ENCODE measurements at places on chromosomes 2 and 18.

DNA sequence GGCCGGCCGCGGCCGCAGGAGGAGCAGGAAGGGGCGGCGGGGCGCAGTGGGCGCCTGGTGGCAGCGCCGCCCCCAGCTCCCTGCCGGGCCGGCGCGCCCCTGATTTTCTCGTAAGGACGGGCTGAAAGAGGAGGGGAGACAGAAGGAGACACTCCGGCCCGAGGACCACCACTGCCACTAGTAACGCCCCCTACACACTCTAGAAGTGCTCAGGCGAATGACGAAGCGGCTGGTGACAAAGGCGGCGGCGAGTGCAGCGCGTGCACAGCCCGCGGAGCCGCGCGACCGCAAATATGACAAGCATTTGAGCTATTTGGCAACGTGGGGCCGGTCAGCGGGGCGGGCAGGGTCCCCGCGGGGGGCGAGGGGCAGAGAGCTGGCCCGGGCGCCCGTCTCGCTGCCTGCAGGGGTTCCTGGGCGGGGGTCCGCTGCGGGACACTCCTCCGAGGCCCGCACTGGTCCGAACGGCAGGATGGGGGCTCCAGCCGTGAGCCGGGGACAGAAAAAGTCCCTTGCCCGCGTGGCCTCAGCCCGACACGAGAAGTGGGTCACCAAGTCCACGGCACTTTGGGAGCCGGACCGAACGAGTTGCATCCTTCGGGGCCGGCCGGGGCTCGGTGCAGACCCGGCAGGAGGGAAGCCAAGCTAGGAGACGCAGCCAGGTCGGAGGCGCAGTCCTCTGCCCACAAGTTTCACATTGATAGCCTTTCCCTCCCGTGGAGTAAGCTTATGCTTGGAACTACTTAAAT lies 524 bp upstream of the SERTAD2 start:
- peak; percentile 77 for DNase-seq

- DNase-seq: no peak
These were observed 48.6 kb downstream of the SLC8A1 start for GRCh38 chr2:40403233-40403836.

DNA sequence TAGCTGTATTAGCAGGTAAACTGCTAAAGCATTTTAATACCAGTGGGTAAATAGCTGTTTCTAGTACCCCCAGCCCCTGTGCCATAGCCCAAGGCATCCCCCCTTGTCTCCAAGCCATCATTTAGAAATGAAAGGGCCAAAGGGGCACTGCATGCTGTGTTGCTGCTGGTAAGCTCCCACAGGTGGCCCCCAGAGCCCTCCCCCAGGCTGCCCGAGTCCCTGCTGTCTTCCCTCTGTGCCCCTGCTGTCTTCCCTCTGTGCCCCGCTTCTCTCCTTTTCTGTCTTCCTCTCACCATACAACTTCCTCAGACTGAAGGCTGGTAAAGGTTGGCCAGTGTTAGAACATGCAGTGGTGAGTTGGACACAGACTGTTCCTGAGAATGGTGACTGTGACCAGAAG lies 42.1 kb downstream of the ZAP70 start:
- DNase-seq: no peak

DNA sequence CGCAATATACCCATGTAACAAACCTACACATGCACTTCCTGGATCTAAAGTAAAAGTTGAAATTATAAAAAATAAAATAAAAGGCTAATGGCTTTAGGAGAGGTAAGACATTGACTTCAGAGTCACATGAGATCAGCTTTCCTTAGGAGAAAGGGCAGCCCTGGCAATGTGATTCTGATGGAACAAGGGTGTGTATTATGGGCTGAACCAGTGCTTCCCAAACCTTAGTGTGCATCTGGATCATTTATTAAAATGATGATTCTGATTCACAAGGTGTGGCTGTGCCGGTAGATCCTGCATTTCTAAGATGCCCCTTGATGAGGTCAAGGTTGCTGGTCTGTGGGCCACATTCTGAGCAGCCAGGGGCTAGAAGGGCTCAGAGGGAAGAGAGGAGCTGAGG lies 42.6 kb downstream of the LAMA3 start:
- DNase-seq: no peak

DNA sequence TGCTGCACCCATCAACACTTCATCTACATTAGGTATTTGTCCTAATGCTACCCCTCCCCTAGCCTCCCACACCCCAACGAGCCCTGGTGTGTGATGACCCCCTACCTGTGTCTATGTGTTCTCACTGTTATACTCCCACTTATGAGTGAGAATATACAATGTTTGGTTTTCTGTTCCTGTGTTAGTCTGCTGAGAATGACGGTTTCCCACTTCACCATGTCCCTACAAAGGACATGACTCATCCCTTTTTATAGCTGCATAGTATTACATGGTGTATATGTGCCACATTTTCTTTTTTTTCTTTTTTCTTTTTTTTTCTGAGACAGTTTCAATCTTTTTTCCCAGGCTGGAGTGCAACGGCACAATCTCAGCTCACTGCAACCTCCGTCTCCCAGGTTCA lies 284.1 kb upstream of the CYP26B1 start:
- DNase-seq: no peak

DNA sequence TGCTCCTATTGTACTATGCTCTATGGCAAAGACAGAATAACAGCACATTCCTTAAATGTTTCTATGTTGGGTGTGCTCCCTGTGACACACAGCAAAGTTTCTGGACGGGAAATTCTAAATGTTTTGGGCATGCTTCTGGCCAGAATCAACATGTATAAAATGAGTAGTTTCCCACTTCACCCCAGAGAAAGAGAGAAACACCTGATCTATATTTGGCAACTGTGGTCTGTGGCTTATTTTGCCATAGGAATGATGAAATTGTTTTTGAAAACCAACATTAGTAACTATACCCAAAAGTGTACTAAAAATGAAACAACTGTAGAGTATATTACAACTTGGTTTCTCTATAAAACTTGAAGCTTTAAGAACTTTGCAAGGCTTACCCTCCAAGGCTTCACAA lies 89.1 kb downstream of the RAD51AP2 start:
- no peak for DNase-seq

DNA sequence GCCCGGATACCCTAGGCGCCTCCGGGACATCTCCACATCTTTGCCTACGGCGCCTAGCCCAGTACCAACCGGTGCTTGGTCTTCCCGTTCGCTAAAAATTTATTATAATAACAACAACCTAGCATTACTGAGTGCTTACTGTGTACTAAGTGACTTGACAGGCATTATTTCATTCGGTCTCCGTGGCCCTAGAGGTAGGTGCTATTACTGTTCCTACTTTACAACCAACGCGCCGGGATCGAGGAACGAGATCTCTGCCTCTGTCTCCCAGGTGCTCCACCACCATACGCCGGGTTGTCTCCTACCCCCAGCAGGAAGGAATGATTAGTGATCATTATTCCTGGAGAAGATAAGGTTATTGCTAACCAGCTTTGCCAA lies 657 bp upstream of the BIN1 start:
- peak; percentile 58 for DNase-seq

- no peak for DNase-seq
These were observed 183.0 kb downstream of the PMAIP1 start for GRCh38 chr18:60082790-60083189.

- peak; percentile 79 for DNase-seq
These were observed 89.7 kb downstream of the SPTBN1 start for GRCh38 chr2:54545702-54546450.

DNA sequence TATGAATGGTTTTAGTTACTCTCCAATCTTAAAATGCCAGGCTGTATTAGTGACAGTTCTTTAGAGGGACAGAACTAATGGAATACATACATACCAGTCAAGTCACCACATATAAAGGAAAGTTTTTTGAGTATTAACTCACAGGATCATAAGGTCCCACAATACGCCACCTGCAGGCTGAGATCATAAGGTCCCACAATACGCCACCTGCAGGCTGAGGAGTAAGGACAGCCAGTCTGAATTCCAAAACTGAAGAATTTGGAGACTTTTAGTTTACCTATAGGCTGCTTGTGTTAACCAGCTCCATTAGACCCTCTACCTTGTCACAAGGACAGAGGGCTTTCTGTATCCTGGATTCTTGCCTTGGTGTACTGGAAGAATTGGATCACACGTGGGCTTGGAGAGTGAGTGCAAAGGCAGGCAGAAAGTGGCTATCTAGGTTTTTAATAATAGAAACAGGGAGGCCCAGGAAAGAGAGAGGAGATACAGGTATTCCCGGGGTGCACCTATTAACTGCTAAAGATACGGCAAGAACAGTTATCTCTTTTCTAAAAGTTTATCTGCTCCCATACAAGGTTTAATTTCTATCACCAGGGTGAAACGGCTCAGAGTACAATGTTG lies 234.9 kb upstream of the CYRIA start:
- DNase-seq: no peak

DNA sequence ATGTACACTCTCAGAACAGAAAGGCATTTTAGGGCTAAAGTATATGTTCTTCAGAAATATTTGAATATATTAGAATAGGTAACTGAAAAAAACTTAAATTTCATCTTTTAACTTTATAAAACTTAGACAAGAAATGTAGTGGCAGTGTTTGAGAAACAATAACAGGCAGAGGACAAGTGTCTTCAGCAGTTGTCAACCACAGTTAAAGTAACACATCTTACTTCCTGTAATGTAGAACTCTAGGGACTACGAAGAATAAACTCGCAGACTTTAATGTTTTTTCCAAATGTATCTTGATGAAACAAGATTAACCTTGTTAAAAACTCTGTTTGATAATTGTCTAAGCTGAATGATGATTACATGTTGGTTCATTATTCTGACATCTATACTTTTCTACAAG lies 50.7 kb downstream of the RMDN2 start:
- no peak for DNase-seq

DNA sequence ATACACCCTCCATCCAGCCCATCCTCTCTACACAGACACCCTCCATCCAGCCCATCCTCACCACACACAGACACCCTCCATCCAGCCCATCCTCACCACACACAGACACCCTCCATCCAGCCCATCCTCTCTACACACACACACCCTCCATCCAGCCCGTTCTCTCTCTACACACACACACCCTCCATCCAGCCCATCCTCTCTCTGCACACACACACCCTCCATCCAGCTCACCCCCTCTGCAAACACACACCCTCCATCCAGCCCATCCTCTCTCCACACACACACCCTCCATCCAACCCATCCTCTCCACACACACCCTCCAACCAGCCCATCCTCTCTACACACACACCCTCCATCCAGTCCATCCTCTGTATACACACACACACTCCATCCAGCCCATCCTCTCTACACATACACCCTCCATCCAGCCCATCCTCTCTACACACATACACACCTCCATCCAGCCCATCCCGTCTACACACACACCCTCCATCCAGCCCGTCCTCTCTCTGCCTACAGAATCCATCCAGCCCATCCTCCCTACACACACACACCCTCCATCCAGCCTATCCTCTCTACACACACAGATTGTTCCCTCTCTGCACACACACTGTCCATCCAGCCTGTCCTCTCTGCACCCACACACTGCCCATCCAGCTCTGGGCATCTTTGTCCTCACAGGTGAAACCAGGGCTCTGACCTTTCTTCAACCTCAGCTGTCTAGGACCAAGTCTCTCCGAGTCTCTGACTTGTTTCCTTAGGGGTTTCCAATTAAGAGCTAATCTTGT lies 81.2 kb downstream of the EIPR1 start:
- DNase-seq: no peak

DNA sequence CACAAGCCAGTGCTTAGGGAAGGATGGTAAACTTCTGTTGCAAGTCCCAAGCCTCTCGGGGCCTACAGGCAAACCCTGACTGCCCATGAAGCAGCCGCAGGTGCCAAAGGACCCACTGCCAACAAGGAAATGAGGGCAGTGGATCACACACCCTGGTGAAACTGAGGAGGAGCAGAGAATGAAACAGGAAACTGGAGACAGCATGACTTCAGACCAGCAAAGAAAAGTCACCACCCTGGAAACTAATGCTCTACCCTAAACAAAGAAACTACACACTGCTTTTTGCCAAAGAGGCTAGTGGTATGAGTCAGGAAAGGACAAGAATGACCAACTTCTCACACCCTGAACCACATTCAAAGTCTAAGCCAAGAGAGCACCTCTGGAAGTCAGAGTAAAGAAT lies 97.2 kb downstream of the MYO5B start:
- DNase-seq: no peak

- no peak for DNase-seq
These were observed 75.6 kb downstream of the FASTKD2 start for GRCh38 chr2:206840999-206841398.

- no peak for DNase-seq
These were observed 3.5 kb upstream of the RNU4ATAC start for GRCh38 chr2:121527009-121527682.

DNA sequence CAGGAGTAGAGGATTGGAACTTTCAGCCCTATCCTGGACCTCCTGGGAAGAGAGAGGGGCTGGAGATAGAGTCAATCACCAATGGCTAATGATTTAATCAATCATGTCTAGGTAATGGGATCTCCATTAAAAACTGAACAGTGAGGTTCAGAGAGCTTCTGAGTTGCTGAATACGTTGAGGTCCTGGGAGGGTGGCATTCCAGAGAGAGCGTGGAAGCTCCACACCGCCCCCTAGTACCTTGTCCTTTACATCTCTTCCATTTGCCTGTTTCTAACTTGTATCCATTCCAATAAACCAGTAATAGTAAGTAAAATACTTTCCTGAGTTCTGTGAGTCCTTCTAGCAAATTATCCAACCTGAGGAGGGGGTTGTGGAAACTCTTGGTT lies 101.7 kb downstream of the B3GNT2 start:
- DNase-seq: no peak

- no peak for DNase-seq
These were observed 176.9 kb downstream of the UBE2E3 start for GRCh38 chr2:181157326-181157725.

DNA sequence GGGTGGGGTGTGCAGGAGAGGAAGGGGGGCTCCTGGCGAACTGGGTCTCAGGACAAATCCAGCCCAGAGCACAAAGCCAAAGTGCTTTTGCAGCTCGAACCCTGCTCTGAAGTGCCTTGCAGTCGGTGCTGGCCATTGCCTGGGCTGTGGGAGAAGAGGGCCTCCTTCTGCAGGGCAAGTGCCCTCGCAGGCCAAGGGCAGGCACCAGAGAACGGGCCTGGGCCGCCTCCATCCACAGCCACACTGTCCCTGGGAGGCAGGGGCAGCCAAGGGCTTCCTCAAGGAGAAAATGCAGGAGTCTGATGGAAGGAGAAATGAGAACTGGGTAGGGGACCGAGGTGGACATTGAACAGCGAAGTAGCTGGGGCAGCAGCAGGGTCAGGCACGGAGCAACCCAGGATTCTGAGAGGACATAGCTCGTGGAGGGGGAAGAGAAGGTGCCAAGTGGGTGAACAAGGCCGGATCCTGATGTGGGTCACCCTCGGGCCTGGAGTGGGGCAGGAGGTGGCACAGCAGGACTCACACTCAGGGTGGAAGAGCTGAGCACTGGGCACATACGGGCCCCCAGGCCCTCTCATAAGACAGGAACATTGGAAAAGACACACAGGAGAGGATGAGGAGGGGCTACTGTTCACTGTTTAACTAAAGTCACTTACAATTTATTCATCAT lies 312.8 kb upstream of the SALL3 start:
- no peak for DNase-seq

GRCh38 chr2:44638649-44639048 lies 276.9 kb downstream of the CAMKMT start:
- DNase-seq: no peak

- DNase-seq: no peak
These were observed 66.8 kb upstream of the SALL3 start for GRCh38 chr18:78912844-78913243.

- DNase-seq: no peak
These were observed 82.0 kb downstream of the NRP2 start for GRCh38 chr2:205764270-205764746.

- DNase-seq: no peak
These were observed 375.3 kb downstream of the LNPK start for GRCh38 chr2:175626796-175627195.
